ENCODE measurements at places on chromosomes 3 and 15.

- DNase-seq = peak; percentile 49
Measured at GRCh38 chr3:101725194-101725889, 928 bp downstream of the CEP97 start.

DNA sequence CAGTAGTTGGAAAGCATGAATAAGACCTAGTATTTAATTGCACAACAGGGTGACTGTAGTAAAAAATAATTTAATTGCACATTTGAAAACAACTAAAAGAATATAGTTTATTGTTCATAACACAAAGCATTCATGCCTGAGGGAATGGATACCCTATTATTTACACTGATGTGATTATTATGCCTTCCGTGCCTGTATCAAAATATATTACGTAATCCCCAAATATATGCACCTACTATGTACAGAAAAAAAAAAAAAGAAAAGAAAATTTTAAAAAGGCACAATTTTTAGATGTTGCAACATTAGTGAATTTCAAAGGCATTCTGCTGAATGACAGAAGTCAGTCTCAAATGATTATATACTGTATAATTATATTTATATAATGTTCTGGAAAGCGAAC is 647.2 kb upstream of the BCHE start:
- DNase-seq = no peak

GRCh38 chr15:38084289-38084688 is 149.8 kb downstream of the TMCO5A start:
- DNase-seq = no peak

DNA sequence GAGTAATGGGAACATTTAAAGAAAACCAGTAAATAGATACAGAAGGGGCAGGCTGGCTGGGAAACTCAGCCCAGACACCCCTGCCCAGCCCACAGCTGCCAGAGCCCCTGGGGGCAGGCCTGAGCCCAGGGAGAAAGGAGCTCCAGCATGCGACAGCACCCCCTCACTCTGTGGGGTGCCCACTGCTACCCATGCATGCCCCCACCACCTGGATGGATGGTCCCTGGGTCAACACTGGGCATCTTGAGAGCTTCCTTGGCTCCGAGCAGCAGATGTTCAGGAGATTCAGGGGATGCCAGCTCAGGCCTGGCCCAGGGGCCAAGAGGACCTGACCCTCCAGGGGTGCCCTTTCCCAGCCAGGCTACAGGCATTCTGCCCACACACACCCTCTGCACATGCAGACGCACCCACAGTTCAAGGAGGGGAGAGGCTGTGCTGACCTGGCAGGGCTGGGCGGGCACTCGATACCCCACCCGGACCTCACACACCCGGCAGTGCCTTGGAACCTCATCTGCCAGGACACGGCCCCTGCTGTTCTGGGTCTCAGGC is 31.5 kb downstream of the PTH1R start:
- no peak for DNase-seq

DNA sequence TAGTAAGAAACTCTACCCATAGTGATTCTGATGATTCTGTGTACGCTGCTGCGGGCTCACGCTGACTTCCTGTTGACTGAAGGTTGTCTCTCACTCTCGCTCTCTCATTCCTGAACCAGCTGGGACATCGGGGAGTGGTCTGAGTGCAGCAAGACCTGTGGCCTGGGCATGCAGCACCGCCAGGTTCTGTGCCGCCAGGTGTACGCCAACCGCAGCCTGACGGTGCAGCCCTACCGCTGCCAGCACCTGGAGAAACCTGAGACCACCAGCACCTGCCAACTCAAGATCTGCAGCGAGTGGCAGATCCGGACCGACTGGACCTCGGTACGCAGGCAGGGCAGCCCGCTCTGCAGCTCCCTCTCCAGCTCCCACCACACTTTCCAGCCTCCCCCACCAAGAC is 63.6 kb upstream of the NR2E3 start:
- no peak for DNase-seq

DNA sequence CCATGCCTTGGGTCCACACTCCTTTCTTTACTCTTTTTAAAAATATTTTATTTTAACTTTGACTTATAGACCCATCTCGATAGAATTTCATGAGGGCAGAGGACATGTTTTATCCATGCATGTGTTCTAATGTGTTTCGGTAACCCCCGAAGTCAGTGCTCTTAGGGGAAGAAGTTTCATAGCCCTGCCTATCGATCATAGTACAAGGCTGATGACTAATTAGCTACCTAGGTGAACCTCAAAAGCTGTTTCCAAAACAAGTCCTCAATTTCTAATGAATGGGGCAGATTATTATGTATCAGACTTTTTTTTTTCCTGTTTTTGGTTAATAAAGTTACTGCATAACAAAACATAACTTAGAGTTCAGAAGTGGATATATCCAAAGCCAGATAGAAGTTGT is 82.0 kb downstream of the MBNL1 start:
- no peak for DNase-seq

GRCh38 chr15:57323806-57324589 is 52.3 kb upstream of the CGNL1 start:
- no peak for DNase-seq

DNA sequence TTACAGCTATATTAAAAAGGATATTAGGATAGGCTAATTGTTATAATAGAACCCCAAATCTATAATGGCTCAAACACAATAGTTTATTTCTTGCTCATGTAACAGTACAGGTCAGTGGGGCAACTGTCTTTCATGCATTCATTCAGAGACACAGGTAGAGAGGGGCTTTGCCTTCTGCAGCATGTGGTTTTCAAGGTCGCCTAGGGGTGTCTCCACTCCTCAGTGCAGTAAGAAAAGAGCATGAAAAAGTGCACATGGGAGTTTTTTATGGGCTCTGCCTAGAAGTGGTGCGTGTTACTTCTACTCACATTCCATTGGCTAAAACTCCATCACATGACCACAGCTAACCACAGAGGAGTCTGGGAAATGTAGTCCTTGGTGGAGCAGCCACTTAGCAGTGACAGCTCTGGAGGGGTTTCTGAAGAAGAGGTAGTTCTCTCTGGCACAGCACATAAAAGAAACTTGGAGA is 1.8 kb downstream of the ZBTB38 start:
- DNase-seq = no peak

- DNase-seq = no peak
Measured at GRCh38 chr3:52915294-52915693, 17.9 kb upstream of the STIMATE start.

DNA sequence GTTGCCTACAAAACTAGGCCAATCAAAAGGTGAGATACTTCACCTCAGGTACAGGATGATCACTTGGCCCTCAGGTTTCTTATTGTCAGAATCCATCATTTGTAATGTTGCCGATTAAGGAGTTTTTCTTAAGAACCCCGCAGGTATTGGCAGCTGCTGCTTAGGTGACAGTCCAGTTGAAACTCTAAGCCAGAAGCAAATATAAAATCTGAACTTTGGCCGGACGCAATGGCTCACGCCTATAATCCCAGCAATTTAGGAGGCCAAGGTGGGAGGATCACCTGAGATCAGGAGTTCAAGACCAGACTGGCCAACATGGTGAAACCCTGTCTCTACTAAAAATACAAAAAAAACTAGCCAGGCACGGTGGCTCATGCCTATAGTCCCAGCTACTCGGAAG is 43.1 kb upstream of the SNTN start:
- no peak for DNase-seq

DNA sequence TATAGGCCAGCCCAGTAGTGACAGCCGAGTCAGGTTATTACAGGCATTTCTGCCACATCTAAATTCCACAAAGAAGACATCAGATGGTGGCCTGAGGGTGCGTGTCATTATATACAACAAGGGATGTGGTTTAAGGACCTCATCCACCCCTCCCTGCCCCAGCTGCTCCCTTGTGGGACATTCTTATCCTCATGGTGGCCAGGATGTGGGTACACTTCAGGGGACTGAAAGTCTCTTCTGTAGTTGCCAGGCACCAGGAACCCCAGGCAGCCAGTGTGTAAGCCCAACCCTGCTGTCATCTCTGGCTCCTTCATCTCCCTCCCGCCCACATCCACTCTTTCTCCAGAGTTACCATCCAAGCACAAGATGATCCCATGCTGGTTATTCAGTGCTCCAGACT is 224.9 kb upstream of the TOPAZ1 start:
- no peak for DNase-seq

GRCh38 chr15:62090988-62091387 is 24.2 kb downstream of the C2CD4A start:
- DNase-seq = no peak

DNA sequence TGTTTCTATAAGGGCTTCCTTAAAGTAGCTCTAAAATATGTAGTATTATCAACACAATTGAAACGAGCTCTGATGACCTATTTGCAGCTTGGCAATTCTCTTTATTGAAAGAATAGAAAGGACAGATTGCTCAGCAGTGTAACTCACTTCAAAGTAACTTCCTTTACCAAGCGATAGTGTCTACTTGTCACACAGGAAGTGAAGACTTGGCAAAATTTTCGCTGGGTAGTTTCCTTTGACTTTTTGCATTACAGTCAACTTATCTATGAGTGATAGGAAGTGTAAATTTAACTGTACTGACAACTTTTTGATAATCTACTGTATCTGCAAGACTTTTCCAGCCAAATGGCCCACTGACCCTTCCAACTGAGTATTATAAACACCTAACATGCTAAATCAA is 22.8 kb downstream of the SLC9A9 start:
- DNase-seq = no peak

GRCh38 chr3:150422907-150423306 is 14.8 kb downstream of the TSC22D2 start:
- DNase-seq = no peak

GRCh38 chr3:155852341-155852740 is 1.9 kb downstream of the SLC33A1 start:
- no peak for DNase-seq

- DNase-seq = peak; percentile 85
Measured at GRCh38 chr3:194300382-194300758, 50.8 kb downstream of the CPN2 start.

DNA sequence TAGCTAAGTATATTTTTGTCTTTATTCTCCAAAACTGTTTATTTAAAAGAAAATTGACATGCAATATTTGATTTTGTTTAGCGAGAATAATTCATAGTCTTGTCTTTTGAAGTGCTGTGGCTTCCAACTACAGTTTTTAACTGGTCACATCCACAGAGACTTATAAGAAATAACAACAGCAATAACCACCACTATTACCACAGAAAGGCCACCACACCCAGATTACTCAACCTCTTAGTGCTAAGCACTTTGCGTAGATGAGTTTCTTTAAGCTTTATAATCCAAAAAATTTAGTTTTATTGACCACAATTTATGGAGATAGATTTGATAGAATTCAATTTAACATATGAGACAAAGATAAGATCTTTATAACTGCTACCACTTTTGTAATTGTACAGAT is 468.4 kb upstream of the UBE2E2 start:
- no peak for DNase-seq

DNA sequence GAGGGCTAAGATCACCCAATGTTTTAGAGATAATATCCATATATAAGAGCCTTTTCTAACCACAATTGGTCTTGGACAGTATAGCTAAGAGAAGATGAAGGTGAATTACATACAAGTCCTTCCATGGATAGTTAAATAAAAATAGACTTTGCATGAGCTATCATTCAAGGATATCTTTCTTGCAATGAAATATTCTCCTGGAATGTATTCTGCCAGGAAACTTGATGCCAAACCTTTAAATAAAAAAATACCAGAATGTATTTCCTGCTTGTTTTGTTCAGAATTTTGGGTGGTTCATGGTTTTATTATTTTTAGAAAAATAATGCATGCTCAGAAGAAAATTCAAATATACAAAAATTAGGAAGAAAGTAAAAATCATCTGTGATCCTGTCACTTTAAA is 88.8 kb upstream of the PPIB start:
- DNase-seq = no peak

DNA sequence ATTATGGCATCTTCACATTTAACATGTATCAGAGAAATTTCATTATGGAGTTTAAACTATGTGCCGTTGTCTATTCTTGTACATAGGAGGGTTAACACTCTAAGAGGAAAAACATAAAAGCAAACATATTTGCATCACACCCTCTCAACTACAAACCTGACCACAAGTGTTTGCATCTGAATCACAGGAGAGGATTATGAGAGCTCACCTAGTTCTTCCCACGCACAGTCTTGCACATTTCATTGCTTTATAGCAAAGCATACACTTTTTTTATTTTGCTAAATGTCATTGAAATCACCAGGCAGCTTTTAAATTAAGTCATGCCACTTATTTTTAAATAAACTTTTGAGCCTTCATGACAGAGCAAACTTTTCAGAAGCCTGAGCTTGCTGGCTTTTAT is 12.5 kb downstream of the TRAT1 start:
- DNase-seq = no peak

- no peak for DNase-seq
Measured at GRCh38 chr15:89150762-89151664, 62.8 kb downstream of the ABHD2 start.

- DNase-seq = peak; percentile 64
Measured at GRCh38 chr3:177491296-177492032, 294.2 kb upstream of the TBL1XR1 start.

GRCh38 chr3:21801631-21802030 is 50.6 kb upstream of the ZNF385D start:
- no peak for DNase-seq

GRCh38 chr3:133563186-133563591 is 10.3 kb upstream of the CDV3 start:
- no peak for DNase-seq

- no peak for DNase-seq
Measured at GRCh38 chr3:50167841-50168209, 12.7 kb downstream of the SEMA3F start.

Measured in right lung (tissue), 10 donors.